ENCODE measurements at places on chromosomes 4 and X.

- H3K27me3 ChIP-seq: no peaks in the 10 kb centered on the region
- no peak for DNase-seq
- H3K36me3 ChIP-seq: no peaks in the 10 kb centered on the region
- no peak overlapping the region for H3K4me3 ChIP-seq
Measured at GRCh38 chr4:181219783-181220416, 1023.3 kb upstream of the TENM3 start.

DNA sequence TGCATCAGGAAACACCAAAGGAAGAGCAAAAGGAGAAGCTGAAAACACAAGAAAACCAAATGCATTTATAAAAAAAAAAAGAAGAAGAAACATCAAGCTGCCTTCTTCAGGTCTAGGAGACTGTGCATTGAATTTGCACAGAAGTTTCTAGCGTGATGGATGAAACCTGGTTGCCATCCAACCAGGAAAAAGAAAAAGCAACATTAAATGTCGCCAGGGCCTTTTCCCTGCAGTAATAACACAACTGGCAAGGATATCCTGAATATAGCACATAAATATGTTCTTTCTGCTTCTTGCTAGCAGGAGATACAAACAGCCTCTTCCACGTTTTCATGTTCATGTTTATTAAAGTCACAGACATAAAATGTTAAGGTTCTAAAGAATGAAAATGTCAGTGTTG lies 60.8 kb upstream of the ZFP42 start:
- no peak overlapping the region for H3K4me3 ChIP-seq
- no peaks in the 10 kb centered on the region for H3K27me3 ChIP-seq
- H3K36me3 ChIP-seq: no peaks in the 10 kb centered on the region
- H3K4me1 ChIP-seq: peaks cover 17% of the 10 kb centered on the region

DNA sequence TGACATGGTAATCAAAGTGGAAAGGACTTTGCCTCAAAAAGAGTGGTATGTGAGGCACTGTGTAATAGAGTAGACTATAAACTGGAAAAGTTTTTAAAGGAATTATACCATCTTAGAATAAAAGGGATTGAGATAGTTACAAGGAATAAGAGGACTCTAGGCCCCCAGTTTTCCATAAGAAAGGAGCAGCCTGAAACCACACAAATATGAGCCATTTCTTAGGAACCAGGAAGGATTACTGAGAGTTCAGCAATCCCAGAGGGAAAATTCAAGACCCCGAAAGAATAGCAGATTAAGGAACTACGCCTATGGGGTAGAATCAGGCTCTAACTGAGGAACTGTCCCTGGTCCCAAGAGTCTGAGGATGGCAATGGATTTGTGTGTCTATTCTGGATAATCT lies 1213.3 kb downstream of the C4orf33 start:
- no peak overlapping the region for H3K27ac ChIP-seq
- H3K4me1 ChIP-seq: no peaks in the 10 kb centered on the region
- H3K4me3 ChIP-seq: no peak overlapping the region
- no peak for DNase-seq

GRCh38 chr4:36385951-36386571 lies 104.6 kb downstream of the DTHD1 start:
- H3K4me1 ChIP-seq: no peaks in the 10 kb centered on the region
- H3K27ac ChIP-seq: no peak overlapping the region
- no peaks in the 10 kb centered on the region for H3K36me3 ChIP-seq
- DNase-seq: no peak

DNA sequence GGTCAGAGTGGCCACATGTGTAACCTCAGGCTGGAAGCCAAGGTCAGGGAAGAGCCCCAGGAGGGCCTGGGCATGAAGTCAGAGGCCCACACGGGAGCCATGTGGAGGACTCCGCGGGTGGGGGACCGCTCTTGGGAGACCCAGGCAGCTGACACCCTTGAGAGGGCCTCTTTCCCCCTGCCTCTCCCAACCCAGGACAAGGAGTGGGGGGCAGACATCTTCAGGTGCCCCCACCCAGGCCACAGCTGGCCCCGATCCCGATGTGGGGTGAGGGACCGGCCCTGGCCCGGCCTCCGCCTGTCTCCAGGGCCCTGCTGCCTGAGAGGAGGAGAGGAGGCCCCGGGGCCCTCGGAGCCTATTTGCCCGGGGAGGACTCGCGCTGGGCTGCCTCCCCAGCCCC lies 3.1 kb downstream of the PNMA6A start:
- no peak overlapping the region for H3K4me3 ChIP-seq
- H3K27me3 ChIP-seq: no peaks in the 10 kb centered on the region
- H3K4me1 ChIP-seq: no peaks in the 10 kb centered on the region
- no peaks in the 10 kb centered on the region for H3K36me3 ChIP-seq

DNA sequence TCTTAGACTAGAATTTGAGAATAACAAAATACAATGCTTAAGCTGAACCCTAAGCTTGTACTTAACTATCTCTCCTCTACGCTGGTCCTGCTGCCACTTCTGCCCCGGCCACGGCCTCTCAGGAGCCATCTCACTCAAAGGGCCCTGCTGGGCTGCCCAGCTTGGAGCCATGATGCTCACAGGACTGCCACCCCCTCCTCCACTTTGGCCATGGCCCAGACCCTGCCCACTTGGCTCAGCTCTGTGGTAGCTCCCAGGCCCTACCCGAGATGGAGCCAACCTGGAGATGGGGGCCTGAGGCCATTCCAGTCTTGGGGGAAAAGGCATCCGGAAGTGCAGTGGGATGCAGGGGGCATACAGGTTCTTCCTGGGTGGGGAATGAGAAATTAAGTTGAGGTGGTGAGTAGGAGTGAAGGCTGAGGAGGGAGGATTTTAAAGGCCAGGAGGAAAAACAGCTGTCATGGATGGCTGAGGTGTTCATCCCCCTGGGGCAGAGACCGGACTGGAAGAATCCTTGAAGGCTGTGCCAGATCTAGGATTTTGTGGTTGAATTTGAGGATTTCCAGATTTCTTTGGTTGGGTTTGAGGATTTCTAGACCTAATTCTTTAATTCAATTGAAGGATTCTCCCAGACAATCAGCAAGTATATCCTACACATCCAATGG lies 824 bp downstream of the SASH3 start:
- no peaks in the 10 kb centered on the region for H3K4me1 ChIP-seq
- H3K4me3 ChIP-seq: no peak overlapping the region
- H3K36me3 ChIP-seq: no peaks in the 10 kb centered on the region

GRCh38 chr4:184200296-184200695 lies 17.4 kb downstream of the ENPP6 start:
- H3K27ac ChIP-seq: no peak overlapping the region
- no peak for DNase-seq
- H3K27me3 ChIP-seq: no peaks in the 10 kb centered on the region
- H3K36me3 ChIP-seq: no peaks in the 10 kb centered on the region
- H3K4me3 ChIP-seq: no peak overlapping the region
- H3K4me1 ChIP-seq: peaks cover 6% of the 10 kb centered on the region

- no peak for DNase-seq
- no peak overlapping the region for H3K4me3 ChIP-seq
- H3K36me3 ChIP-seq: no peaks in the 10 kb centered on the region
- H3K27me3 ChIP-seq: no peaks in the 10 kb centered on the region
- no peaks in the 10 kb centered on the region for H3K4me1 ChIP-seq
Measured at GRCh38 chr4:66266035-66266434, 595.7 kb upstream of the EPHA5 start.

DNA sequence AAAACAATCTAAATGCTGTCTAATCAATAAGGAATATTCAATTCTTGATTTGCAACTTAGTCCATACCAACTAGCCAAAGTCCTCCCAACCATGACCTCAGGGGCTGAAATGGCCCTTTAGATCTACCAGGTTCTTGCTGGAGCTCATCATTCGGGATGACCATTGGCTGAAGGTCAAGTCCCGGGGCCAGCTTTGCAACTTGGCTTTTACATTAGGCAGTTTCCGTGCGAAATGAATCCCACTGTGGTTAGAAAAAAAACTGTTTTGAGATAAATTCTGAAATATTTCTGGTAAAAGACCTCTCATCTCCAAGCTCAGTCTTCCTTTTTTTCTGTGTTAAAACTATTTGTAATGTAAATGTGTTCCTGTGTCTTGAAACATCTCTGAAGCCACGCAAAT lies 178.6 kb downstream of the TENM3 start:
- H3K27me3 ChIP-seq: no peaks in the 10 kb centered on the region
- no peak for DNase-seq
- H3K36me3 ChIP-seq: no peaks in the 10 kb centered on the region
- H3K4me3 ChIP-seq: no peak overlapping the region
- H3K4me1 ChIP-seq: no peaks in the 10 kb centered on the region
- H3K27ac ChIP-seq: no peak overlapping the region

GRCh38 chr4:95038791-95039190 lies 281.0 kb downstream of the BMPR1B start:
- H3K27ac ChIP-seq: no peak overlapping the region
- no peak for DNase-seq
- no peak overlapping the region for H3K4me3 ChIP-seq
- no peaks in the 10 kb centered on the region for H3K4me1 ChIP-seq
- H3K36me3 ChIP-seq: no peaks in the 10 kb centered on the region

DNA sequence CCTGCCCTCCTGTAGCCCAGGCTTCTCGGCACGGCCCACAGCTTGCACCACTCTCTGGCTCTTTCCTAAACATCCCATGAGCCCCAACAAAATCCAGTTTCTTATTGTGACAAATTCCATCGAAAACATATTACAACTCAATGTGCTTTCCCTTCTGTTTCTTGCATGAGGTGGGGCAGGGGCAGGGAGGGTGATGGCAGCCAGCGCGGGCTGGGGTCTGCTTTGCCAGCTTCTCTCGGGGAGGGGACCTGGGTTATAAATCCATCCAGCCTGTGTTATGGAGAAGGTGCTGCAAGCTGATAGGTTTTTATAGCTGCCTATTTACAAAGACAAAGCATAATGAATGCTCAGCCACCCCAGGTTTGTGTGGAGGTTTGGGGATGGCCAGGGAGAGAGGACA lies 21.1 kb downstream of the PPP2R2C start:
- H3K27ac ChIP-seq: no peak overlapping the region
- no peak overlapping the region for H3K4me3 ChIP-seq
- H3K36me3 ChIP-seq: no peaks in the 10 kb centered on the region
- H3K4me1 ChIP-seq: no peaks in the 10 kb centered on the region

DNA sequence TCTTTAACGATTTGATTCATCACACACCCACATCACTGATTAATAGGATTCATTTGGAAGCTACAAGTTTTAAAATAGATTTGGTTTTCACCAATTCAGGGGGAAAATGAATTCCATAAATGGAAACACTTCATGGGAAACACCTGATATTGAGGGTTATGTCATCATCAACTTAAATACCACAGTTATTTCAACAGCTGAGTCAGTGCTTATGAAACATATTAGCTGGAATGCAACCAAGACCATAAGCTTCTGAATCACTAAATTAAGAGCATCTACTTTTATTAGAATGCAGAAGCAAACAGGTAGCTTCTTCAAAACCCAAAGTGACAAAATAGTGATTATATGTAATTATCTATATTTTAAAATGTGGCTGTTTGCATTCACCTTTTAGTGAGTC lies 207.8 kb upstream of the DCAF8L1 start:
- no peak overlapping the region for H3K4me3 ChIP-seq
- H3K27me3 ChIP-seq: no peaks in the 10 kb centered on the region
- H3K27ac ChIP-seq: no peak overlapping the region

DNA sequence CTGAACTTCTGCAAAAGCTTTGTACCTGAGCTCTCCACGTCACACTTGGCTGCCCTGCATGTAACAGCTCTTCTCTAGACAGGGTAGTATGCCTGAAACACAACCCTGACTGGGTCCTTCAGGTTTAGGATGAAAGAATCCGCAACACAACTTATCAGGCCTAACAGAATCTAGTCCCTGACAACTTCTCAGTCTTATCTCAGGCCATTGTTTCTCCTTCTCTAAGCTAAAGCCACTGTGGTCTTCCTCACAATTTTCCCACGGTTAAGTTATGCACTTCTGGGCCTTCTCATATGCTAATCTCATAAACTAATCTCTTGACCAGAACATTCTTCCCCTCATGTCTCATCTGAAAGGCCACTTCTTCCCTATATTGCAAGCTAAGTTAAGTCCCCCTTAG lies 10.8 kb upstream of the TMPRSS11B start:
- H3K27ac ChIP-seq: no peak overlapping the region
- no peak overlapping the region for H3K4me3 ChIP-seq
- H3K36me3 ChIP-seq: no peaks in the 10 kb centered on the region
- no peaks in the 10 kb centered on the region for H3K27me3 ChIP-seq

GRCh38 chr4:141580523-141580922 lies 55.9 kb upstream of the IL15 start:
- no peaks in the 10 kb centered on the region for H3K36me3 ChIP-seq
- no peaks in the 10 kb centered on the region for H3K27me3 ChIP-seq
- H3K4me3 ChIP-seq: no peak overlapping the region

DNA sequence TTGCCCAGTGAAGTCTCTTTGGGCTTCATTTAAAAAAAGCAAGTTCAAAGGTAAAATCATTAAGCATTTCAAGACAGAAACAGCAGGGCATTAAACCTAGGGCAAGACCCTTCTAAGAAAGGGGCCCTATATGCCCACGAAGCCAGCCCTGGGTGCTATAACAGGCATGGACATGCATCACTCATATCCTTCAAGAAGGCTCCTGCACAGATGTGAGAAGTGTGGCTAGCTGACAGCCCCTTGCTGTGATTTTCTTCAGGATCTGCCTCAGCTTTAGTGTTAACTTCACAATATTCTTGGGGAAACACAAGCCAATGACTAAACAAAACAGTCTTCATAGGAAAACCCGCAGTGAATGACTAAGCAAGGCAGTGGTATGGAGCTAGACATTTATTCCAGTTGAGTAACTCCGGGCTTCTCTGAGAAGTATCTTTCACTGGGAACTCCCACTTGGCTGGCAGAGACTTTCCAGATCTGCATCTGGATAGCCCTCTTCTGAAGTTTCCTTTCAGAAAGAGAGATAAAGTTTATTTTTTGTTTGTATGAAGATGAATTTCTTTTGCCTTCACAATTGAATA lies 11.9 kb upstream of the MAOA start:
- 0 out of 2 replicates have a peak, but pooled peaks cover 3% of the 10 kb centered on the region for H3K4me1 ChIP-seq
- DNase-seq: no peak
- H3K36me3 ChIP-seq: no peaks in the 10 kb centered on the region
- H3K27ac ChIP-seq: no peak overlapping the region
- H3K4me3 ChIP-seq: no peak overlapping the region
- no peaks in the 10 kb centered on the region for H3K27me3 ChIP-seq

- H3K27ac ChIP-seq: no peak overlapping the region
- DNase-seq: no peak
- H3K4me3 ChIP-seq: no peak overlapping the region
- H3K4me1 ChIP-seq: no peaks in the 10 kb centered on the region
Measured at GRCh38 chrX:118968031-118968430, 6.4 kb upstream of the LONRF3 start.

DNA sequence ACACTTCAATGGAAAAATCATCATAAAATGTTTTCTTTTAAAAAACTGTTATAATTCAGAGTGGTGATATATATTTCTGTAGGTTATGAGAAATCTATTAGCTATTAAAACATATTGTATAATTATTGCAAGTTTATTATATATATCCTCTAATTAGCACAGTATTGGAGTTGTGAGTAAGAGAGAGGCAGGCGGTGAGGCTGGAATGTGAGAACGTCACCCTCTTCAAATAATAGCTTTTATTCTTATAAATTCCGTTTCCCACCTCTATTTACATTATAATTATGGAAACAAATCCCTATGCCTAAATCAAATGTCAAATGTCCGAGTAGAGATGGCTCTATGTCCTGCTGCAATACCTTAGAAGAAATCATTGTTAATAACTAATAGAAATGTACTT lies 292.9 kb downstream of the ADGRL3 start:
- H3K27ac ChIP-seq: no peak overlapping the region
- no peak for DNase-seq
- H3K4me1 ChIP-seq: no peaks in the 10 kb centered on the region
- H3K4me3 ChIP-seq: no peak overlapping the region
- H3K36me3 ChIP-seq: no peaks in the 10 kb centered on the region

GRCh38 chr4:112751447-112751846 lies 114.5 kb downstream of the LARP7 start:
- H3K4me3 ChIP-seq: no peak overlapping the region
- H3K27ac ChIP-seq: no peak overlapping the region
- H3K27me3 ChIP-seq: no peaks in the 10 kb centered on the region
- no peak for DNase-seq
- H3K36me3 ChIP-seq: no peaks in the 10 kb centered on the region
